Posterior vena cava (tissue), 2 donors: ENCODE measurements at places on chromosomes 11 and 22.

DNA sequence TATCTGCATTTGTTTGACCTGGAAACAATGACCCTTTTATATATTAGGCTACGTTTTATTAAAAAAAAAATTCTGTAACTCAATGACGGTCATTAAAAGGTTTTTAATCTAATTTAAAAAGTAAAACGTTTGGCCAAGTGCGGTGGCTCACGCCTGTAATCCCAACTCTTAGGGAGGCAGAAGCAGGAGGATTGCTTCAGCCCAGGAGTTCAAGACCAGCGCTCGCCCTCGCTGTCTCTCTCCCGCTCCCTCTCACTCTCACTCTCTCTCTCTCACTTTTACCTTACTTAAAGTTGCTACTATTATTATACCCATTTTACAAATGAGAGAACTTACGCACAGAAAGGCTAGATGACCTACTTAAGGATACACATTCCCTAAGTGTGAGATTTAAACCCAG lies 814 bp upstream of the NARS2 start:
- DNase-seq, result no peak

GRCh38 chr11:1943576-1943975 lies 3.6 kb upstream of the MRPL23 start:
- DNase-seq, result peak; percentile 72

GRCh38 chr11:134282121-134283045 lies 6.2 kb downstream of the GLB1L3 start:
- no peak for DNase-seq

DNA sequence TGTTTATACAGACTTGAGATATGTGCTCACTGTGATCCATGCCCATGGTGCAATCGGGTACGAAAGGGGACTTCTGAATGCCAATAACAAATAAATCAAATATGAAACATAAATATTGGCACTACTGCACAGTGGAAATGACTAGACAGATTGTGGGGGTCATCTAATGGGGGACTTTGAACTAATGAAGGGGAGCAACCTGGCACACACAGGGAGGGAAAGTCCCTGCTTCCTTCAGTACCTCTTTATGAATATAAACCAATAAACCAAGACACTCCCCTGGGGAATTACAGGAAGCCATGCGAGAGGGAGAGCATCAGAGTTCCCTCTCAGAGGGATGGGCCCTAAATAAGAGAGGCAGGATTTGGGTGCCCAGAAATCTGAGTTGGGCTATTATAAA lies 21.1 kb downstream of the MIF start:
- DNase-seq, result no peak

DNA sequence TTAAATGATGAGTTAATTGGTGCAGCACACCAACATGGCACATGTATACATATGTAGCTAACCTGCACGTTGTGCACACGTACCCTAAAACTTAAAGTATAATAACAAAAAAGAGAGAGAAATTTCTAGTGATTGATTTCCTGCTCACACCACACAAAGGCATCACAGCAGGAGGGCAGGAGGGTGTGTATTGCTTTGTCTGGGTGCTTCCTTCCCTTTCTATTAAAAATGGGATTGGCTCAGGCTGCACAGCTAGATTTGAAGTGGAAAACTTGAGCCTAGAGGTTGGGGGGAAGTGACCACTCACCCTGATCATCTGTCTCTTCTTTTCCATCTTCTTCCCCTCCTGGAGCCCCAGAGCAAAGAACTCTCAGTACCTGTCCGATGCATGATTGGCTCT lies 944 bp upstream of the SCGB1D2 start:
- DNase-seq, result no peak

DNA sequence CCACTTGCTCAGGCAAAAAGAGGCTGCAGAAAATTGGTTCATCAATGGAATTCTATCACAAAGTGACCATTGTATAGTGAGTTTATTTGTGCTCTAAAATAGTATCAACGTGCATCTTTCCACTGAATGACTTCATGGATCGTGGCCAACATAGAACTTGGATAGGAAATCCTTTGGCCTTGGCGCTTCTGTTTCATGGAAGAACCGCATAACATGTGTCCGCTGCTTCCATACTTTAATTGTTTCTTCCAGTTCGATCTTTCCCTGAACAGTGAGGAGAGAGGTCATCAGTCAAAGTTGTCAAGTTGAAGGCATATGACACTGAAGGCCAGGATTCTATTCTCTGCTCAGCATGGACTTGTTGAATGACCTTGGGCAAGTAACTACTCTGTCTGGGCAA lies 4.5 kb downstream of the NDUFA6 start:
- no peak for DNase-seq

DNA sequence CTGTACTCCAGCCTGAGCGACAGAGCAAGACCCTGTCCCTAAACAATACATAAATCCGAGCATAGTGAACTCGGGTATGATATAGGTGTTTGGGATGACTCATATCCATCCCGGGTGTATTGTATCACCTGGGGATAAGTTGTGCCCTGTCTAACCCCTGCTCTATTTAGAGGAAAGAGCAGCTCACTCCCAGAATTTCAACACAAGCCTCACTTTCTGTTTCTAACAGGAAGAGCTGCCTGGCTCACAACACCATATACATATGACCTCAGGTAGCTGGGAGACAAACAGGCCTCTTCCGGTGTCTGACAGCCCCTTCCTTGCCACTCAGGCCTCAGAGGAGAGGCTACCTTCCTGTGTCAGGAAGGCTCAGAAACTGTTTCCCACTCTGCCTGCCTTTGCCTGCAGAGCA lies 9.9 kb upstream of the MICALL1 start:
- DNase-seq, result no peak

GRCh38 chr11:125955856-125956255 lies 10.0 kb downstream of the VSIG10L2 start:
- DNase-seq, result no peak

GRCh38 chr11:112238041-112238440 lies 11.8 kb downstream of the PTS start:
- no peak for DNase-seq

DNA sequence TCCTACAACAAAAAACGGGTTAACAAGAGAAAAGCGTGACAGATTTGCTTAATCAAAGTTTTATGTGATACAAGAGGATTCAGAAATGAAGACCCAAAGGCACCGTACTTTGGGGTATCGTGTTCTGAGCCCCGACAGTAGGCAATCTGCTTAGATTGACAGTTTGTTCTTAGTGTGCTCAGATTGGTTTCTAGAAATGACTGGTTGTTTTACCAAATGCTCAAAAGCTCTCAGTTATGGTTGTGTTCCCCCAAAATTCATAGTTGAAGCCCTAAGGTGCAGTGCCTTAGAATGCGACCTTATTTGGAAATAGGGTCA lies 102.7 kb downstream of the RASSF10 start:
- no peak for DNase-seq

DNA sequence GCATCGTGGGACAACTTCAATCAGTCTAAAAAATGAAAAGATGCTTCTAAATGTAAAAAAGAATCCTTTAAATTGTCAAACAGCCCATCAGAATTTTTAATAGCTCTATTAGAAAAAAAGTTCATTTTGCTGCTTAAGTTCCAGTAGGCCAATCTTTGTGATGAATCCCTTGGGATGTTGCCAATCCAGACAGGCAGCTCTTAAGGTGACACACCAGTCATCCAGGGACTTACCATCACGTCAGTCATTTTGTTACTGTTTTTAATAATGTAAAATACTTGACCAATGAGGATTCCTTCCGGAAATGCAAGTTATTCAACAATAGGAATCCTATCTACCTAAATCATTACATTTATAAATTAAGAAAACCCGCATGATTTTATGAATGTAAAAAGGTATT lies 47.8 kb upstream of the TMEM45B start:
- no peak for DNase-seq

- DNase-seq, result no peak
These were observed 186.6 kb downstream of the CEP164 start for GRCh38 chr11:117514256-117514655.

- no peak for DNase-seq
These were observed 131.1 kb downstream of the MED15 start for GRCh38 chr22:20638507-20638870.

DNA sequence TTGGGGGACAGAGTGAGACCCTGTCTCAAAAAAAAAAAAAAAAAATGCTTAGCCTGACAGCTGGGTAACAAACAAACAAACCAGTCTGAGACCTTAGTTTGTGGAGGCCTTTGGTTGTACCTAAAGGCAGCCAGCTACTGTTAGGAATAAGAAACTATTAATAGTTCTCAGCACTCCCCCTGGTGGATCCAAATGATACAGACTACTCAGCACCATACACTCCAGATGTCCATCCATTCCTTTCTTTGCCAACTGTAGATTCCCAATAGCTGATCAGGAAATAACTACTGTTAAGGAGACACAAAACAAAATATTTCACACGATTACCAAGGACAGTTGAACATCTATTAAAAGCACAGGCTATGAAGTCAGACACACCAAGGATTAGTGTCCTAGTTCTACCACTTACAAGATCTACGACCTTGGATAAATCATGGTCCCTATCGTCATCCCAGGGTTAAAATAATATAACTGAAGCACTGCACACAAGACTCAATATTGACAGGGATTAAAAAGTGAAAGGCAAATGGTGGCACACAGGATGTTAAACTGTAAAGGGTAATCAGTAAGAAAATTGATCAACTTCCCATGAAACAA lies 17.2 kb downstream of the CLDN25 start:
- DNase-seq, result no peak

- DNase-seq, result no peak
These were observed 6.5 kb upstream of the PLET1 start for GRCh38 chr11:112267188-112267591.

GRCh38 chr11:26847459-26847858 lies 125.6 kb upstream of the SLC5A12 start:
- no peak for DNase-seq

DNA sequence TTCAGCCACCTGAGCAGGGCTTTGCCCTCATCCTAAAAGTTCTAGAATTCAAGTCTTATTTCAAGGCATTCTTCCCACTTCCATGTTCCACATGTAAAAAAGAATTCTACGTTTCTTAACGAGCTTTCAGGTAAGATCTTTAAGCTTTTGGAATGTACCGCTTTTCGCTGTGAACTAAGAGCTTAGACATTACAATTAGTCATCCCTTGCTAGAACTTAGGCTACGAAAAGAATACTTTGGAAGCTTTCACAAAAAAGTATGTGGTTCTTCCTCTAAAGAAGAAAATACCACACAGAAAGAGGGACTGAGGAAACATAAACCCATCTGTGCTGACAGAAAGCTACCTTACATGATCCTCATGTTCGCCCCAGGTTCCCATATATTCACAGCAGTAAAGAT lies 1.9 kb downstream of the NUMA1 start:
- DNase-seq, result no peak

- peak; percentile 90 for DNase-seq
These were observed 1.9 kb downstream of the POLD4 start for GRCh38 chr11:67351275-67352005.

- DNase-seq, result peak; percentile 87
These were observed 36.6 kb upstream of the VPREB1 start for GRCh38 chr22:22207845-22208564.

DNA sequence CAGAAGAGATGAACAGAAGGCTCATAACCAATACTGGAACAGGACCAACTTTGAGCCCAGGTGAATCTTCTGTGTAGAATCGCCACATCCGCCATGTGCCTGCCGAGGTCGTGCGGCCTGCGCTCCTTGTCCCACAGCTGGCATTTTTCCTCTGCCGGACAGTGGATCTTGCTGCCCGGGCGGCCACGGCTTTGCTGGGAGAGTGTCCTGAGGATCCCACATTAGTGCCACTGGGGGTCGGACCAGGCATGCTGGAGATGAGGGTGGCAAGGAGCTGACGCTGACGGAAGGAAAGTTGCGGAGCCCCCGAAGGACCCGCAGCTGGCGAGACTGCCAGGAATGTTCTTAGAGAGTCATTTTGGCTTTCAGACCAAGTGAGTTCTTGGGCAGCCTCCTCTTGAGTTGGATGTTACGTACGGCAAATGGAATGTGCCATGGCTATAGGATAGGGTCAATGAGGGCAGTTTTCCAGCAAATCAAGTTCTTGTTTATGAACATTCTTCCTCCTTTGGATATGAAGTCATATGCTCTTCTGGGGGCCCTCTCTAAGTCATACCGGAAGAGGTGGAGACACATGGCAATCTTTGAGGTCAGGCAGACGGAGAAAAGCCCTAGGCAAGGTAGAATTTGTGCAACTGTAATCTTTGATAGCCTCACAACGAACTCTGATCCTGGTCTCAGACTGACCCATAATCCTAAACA lies 57.4 kb upstream of the NUP160 start:
- no peak for DNase-seq

- DNase-seq, result peak; percentile 54
These were observed 5.3 kb downstream of the TUBA8 start for GRCh38 chr22:18115906-18116371.

- peak; percentile 79 for DNase-seq
These were observed 3.0 kb downstream of the LRFN4 start for GRCh38 chr11:66859686-66860448.

GRCh38 chr11:71240865-71241691 lies 11.3 kb downstream of the SHANK2 start:
- peak; percentile 78 for DNase-seq

DNA sequence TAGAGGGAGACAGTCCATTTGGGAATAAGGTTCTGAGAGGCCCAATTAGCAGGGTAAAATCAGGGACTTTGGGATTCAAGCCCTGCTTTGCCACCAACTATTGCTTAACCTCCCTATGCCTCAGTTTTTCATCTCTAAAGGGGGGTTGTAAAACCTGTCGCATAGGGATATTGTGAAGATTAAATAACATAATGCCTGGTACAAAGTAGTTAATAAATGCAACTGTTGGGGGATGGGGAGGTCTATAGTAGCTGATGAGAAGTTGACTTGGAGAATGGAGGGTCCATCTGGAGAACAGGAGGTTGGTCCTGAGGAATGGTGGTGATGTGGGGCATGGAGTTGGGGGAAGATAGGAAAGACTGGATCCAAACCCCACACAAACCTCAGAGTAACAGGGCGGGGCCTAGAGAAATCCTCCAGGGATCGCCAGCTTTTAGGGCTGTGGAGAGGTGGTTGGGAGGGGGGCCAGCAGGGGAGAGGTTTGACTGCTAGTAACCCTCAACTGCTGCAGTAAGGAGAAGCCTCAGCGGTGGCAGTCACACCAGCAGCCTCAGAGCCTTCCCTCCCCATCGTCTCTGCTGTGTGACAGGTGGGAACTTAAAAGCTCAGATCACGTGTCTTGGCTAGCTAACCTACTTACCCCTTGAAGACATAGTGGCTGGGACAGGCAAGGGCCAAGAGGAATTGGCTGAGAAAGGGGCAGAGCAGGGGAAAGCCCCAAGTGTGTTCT lies 1.1 kb upstream of the ABCG4 start:
- DNase-seq, result no peak

DNA sequence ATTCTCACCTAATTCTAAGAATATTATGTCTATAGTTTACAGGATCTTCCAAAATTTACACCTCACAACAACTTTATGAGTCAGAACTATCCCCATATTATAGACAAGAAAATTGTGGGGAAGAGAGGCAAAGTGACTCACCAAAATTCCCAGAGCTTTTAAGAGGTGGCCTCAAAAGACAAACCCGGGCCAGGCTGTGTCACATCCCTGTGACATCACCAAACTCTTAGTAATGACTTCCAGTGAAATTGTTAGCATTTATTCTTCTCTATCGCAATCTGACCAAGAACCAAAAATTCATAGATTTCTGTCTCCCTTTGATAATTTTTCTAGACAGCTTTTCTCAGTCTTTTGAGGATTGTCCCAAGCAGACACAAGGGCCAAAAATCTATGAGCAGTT lies 134.3 kb downstream of the SNX19 start:
- no peak for DNase-seq

GRCh38 chr11:80525663-80526405 lies 1085.0 kb upstream of the TENM4 start:
- DNase-seq, result no peak
